Fibroblast of the conjunctiva (primary cell): ENCODE measurements at places on chromosomes 4 and X.
A peak's percentile ranks its signal among the peaks of the same experiment; 100 is the strongest.

GRCh38 chrX:123093792-123094191 is 90.3 kb upstream of the GRIA3 start:
- no peak for DNase-seq

GRCh38 chrX:110414679-110415439 is 56.2 kb downstream of the RTL9 start:
- DNase-seq = no peak

DNA sequence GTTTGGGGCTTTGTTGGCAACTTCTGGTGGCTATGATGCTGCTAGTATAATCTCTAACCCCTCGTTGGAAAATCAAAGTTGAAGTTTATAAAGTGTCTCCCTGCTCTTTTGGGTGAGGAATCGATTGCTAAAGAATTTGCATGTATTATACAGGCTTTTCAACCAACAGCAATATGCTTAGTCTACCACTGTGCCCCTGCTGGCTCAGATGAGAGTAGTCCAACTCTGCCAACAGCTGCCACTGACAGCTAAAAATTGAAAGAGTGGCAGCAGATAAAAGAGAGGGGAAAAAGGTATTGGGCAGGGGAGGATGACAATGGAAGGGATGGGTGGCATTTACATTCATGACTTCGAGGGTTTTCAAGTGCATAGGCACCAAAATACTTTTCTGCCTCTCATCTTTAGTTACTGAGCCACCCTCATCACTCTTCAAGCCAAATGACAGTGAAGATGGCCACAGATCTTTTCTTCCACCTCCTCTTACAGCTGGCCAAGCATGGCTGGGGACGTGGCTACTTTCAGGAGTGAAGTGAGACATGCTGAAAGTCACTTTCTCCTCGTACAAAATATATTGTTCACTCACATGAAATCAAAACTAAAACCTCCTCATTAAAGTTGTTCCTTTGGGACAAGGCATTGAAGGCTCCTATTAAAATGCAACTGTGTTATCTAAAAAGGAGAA is 2.7 kb upstream of the GRIA3 start:
- DNase-seq = no peak

DNA sequence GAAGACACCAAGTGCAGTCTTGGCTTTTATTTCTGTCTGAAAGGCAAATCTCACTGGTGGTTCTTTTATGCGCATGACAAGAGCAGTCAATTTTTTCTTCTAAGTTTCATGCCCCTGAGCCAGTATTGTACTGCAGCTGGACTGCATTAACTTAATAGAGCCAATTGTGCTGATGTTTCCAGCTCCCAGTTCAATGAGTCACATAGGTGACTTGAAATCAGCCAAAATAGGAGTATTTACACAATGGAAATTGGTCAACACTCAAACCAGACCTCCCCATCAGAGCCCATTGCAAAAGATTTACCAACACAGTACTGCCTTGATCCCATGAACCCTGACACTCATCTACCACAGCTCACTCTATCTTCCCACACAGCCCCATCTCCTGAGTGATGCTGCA is 100.3 kb upstream of the GUCY1A1 start:
- peak; percentile 41 for DNase-seq

- DNase-seq = no peak
Measured at GRCh38 chr4:968221-968620, 5.1 kb downstream of the DGKQ start.

- no peak for DNase-seq
Measured at GRCh38 chrX:71224098-71224708, 1.2 kb downstream of the GJB1 start.

DNA sequence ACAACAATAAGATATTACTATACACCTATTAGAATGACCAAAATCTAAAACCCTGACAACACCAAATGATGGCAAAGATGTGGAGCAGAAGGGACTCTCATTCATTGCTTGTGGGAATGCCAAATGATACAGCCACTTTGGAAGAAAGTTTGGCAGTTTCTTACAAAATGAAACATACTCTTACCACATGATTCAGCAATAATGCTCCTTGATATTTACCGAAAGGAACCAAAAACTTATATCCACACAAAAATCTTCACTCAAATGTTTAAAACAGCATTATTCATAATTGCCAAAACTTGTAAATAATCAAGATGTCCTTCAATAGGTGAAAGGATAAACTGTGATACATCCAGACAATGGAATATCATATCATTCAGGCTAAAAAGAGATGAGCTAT is 180.9 kb downstream of the COL25A1 start:
- DNase-seq = no peak

DNA sequence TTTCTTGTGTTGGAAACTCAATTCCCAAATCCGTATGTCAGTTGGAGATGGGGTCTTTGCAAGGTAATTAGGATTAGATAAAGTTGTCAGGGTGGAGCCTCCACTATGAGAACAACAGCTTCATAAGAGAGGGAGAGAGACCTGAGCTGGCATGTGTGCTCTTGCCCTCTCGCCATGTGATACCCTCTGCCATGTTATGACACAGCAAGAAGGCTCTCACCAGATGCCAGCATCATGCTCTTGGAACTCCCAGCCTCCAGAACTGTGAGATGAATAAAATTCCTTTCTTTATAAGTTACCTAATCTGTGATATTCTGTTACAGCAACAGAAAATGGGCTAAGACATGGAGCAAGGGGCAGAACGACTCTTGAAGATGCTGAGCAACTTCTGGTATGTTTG is 201.9 kb upstream of the BOD1L1 start:
- no peak for DNase-seq

- DNase-seq = no peak
Measured at GRCh38 chr4:78543424-78544125, 8.0 kb upstream of the ANXA3 start.

- peak; percentile 29 for DNase-seq
Measured at GRCh38 chr4:70559211-70559830, 32.7 kb upstream of the AMBN start.

DNA sequence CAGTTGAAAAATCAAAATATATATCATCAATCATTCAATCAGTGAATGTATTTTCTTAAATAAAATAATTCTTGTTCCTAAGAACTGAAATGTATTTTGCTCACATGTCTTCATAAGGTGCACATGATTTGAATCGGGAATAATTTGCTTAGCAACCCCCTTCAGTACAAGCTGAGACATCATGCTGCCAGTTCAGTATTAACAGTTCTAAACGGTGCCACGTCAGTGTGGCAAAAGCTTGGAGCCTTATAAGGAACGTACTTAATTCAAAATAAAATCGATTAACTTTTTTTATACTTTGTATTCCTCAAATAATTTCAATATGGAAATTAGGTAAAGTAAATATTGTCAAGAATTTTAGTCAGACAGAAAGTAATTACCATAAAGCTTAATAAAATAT is 287.9 kb downstream of the CCSER1 start:
- no peak for DNase-seq
